ENCODE measurements at places on chromosomes 7 and 10.

DNA sequence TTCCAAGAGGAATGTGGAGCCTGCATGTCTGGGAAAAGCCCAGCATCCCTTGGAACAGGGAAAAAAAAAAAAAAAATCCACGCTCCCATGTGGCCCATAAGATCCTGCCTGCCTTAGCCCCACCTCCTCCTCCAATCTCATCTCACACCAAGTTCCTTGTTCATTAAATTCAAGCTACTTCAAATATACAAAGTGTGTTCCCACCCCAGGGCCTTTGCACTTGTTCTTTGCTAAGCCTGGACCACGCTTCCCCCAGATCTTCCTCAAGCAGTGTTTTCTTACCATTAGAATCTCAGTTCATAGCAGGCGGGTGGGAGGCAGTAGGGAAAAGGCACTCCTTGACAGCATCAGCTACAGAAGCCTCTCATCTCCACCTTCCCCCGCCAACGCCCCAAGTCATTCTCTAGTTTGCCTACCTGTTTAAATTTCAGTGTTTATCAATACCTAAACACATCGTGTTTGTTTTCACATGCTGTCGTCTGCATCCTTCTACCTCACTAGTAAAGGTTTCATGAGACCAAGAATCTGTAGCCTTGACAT, 262.8 kb downstream of the FGFR2 start:
- no peak for DNase-seq

- DNase-seq, result no peak
Observed at GRCh38 chr7:137289101-137289500, 54.4 kb downstream of the PTN start.

DNA sequence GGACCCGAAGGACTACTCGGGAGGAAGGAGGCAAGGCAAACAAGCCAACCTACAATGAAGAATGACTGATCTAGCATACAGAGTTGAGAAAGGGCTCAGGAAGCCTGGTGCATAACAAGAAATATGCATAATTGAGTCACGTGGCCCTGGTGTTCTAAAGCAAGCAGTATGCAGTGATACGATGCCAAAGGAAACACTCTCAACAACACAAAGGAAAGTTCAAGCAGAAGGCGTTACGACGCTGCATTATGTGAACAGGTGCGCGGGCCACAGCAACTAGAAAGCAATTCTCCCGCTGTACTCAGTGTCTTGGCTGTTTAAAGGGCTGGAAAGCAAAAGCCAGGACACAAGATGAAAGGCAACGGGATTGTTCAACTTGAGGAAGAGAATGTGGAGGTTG, 100.8 kb downstream of the PRTFDC1 start:
- DNase-seq, result no peak

DNA sequence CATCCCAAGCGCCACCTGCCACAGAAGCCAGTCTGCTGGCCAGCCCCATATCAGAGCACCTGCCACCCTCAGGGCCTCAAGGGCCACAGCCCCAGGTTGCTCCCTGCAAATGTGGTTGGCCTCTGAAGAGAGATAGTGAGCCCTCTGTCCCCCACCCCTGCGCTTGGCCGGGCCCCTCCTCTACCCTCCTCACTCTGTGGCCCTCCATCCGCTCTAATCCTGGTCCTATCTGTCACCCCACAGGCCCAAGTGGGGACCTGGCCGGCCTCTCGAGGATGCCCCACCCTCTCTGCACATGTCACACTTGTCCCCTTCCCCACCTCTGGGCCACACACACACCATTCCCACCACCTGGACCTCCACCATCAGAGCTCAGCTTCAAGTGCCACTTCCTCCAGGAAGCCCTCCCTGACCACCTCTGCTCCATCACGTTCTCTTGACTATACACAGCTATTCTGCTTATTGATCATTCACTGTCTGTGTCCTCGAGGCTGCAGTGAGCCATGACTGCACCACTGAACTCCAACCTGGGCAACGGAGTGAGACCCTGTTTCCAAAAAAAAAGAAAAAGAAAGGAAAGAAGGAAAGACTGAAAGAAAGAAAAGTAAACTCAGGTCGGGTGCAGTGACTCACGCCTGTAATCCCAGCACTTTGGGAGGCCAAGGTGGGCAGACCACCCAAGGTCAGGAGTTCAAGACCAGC, 42.4 kb downstream of the TNRC18 start:
- no peak for DNase-seq

GRCh38 chr10:3000048-3000447, 67.3 kb upstream of the PFKP start:
- no peak for DNase-seq

DNA sequence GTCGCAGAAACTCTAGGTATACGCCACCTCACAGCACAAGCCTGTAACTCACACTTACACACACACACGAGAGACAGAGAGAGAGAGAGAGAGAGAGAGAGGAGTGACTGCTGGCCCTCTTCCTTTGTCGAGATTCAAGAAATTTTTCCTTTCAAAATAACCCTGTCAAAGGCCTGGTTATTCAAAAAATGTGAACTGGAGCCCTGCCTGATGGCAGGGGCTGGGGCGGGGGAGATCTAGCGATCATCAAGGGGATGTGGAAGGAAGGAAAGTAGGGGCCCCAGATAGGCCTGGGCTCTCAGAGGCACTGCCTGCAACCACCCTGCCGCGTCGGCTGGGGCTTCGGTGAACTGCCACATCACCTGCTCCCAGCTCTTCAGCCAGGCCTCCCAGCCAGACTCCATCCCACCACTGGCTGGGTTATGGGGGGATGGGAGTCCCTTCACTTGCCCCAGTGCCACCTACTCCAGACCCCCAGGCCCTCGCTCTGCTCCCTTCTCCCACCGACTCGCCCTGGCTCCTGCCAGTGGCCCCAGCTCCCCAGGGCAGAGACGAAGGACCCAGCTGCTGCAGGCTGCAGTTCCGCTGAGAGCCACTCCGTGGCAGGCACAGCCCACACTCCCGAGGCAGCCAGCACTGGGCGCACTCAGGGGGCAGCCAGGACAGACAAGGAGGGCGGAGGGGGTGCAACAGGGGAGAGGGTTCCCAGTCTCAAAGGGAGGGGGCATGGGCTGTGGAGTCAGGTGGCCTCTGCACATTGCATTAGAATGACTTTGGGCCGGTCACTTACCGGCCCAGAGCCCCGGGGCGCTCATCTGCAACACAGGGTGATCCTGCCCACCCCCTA, 15.3 kb downstream of the KCNH2 start:
- no peak for DNase-seq

GRCh38 chr10:43407148-43407575, 1.8 kb downstream of the HNRNPF start:
- DNase-seq, result no peak

DNA sequence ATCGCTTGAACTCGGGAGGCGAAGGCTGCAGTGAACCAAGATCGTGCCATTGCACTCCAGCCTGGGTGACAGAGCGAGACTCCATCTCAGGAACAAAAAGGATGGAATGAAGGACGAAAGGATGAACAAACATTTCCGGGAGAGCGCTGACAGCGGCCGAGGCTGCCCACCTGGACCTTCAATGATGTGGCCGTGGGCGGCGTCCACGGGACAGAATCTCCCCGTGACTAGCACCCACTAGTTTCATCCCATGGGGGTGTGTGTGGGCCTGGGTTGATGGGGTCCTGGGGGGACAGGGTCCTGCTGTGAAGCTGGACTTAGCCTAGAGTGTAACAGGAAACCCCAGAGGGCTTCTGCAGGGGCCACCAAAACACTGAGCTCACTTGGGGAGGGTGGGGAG, 32.8 kb downstream of the MICALL2 start:
- no peak for DNase-seq

GRCh38 chr7:148242294-148242821, 348.2 kb upstream of the C7orf33 start:
- no peak for DNase-seq

DNA sequence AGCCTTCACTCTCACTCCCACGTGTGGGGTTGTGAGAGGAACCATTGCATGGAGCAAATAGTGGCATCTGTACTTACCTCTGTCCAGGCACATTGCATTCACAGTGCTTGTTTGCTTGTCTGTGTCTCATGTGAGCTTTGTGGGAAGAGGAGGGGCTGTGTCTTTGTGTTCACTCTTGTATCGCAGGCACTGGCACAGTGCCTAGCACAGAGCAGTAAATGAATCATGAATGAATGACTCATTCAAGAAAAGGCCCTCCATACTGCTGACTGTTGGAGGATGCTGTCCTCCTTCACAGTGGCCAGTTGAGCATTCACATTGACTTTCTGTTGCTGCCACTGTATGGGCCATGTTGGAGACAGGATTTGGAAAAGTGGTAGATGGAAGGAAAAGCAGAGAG, 125.3 kb downstream of the SORCS3 start:
- DNase-seq, result no peak
